Stimulated activated CD8-positive, alpha-beta memory T cell treated with anti-CD3 and anti-CD28 coated beads, Interleukin-7, amount 100 ng/mL, for 1 hour (primary cell): ENCODE measurements at places on chromosomes 1 and 21.

DNA sequence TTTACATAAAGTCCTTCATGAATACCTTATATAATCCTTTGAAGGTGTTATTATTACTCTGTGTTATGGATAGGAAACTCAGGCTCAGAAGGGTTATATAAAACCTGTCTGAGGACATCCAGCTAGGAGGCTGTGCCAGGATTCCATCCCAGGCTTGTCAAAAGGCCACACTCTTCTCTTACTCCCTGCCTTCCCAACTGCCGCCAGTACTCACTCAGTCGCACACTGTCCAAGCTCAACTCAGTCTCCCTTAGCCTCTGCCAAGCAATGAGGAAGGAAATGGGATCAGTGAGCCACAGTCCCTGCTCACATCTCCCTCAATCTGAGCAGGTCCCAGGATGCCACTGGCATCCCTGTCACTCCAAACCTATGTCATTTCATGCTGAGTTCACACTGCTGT is 94.4 kb downstream of the NAV1 start:
- DNase-seq: no peak

DNA sequence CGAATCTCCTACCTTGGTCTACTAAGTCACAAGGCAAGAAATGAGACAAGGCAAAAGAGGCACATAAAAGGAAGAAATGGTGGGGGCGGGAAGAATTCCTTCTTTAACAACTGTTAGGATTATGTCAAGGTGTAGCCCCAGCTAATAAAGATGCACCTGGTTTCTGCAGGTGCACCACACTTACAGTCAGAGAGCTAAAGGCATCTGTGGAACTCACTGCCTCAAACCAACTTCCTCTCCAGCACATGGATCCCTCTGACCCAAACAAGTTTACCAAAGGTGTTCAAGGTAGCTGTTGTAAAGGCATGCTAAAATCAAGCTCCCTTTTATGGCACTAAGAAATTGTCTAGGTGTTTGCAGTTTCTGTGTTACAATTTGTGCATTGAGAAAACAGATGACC is 38.1 kb downstream of the TGFBR3 start:
- no peak for DNase-seq

DNA sequence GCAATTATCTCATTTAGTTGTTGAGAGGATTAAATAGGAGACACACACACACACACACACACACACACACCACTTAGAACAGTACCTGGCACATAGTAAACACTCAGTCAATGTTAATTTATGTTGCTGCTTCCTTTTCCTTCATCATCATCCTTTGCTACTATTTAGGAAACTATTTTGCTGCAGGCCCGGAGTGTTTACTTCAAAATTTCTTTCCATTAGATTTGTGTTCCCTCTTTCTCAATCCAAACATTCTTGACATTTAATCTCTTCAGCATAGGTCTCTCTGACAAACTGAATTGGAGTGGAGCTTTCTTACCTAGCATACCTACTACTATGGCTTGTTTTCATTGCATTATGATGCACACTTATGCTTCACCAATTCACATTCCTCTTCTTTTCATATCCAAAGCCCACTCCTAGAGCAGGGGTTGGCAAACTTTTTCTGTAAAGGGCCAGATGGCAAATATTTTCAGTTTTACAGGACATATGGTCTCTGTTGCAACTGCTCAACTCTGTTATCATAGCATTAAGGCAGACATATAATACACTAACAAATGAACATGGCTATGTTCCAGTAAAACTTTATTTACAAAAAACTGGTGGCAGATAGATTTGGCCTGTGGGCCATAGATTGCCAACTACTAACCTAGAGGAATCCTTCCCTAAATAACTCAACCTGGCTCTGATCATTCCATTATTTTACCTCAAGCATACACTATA is 49.5 kb downstream of the SCMH1 start:
- no peak for DNase-seq

GRCh38 chr1:43764581-43764980 is 57.2 kb downstream of the ST3GAL3 start:
- no peak for DNase-seq

- DNase-seq: no peak
Measured at GRCh38 chr1:218666263-218666662, 321.1 kb downstream of the TGFB2 start.

GRCh38 chr1:19815801-19816736 is 986 bp upstream of the RNF186 start:
- DNase-seq: no peak

GRCh38 chr1:19049128-19049768 is 92.8 kb upstream of the IFFO2 start:
- DNase-seq: no peak

GRCh38 chr1:14184454-14184853 is 414.0 kb upstream of the KAZN start:
- DNase-seq: no peak

DNA sequence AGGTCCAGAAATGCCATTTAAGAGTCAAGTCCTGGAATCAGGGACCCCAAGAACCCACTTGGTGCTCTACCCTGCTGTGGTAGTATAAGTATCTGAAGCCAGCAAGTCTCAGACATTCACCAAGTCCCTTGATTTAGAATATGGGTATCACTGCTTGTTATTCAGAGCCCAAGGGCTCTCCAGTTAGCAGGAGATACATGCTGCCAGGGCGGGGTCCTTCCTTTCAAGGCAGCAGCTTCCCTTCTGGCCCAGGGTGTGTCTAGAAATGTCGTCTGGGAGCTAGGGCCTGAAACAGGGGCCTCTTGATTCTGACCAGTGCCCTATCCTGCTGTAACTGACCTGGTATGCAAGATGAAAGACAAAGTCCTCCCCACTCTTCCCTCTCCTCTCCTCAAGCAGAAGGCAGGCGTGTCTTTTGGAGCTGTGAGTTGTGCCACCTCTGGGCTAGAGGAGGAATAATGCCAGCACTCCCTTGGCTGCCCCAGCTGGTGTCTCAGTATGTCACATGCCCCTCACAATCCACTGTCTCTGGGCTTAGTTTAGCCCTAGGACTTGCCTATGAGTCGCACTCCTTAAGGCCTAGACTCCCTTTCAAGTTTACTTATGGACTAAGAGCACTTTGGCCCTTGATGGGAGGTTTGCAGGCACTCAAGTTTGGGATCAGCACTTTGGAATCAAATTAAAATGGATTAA is 200.2 kb downstream of the MRPL39 start:
- no peak for DNase-seq

DNA sequence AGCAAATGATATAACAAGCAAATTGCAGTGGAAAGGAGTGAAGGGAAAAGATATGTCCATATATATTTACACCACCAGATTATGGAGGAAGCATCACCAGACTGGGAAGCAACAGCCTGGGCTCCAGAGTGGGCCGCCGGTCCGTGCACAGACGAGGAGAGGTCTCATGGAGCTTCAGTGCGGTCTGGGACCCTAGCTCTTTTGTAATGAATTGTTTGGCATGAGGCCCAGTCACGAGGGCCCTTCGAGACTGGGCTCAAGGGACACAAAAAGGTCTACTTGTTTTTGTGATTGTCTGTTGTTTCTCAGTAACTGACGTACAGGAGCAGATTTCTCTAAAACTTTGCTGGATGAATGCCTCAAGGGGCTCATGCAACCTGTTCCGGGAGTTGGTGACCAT is 12.9 kb upstream of the STUM start:
- no peak for DNase-seq

GRCh38 chr1:59561796-59562195 is 253.0 kb upstream of the HOOK1 start:
- DNase-seq: no peak

- no peak for DNase-seq
Measured at GRCh38 chr1:221069986-221070385, 190.7 kb downstream of the HLX start.

- DNase-seq: no peak
Measured at GRCh38 chr1:41790351-41790750, 128.4 kb downstream of the HIVEP3 start.

GRCh38 chr21:28224191-28224726 is 768.4 kb downstream of the LTN1 start:
- DNase-seq: no peak

GRCh38 chr21:27580276-27580675 is 613.4 kb upstream of the ADAMTS5 start:
- DNase-seq: no peak

DNA sequence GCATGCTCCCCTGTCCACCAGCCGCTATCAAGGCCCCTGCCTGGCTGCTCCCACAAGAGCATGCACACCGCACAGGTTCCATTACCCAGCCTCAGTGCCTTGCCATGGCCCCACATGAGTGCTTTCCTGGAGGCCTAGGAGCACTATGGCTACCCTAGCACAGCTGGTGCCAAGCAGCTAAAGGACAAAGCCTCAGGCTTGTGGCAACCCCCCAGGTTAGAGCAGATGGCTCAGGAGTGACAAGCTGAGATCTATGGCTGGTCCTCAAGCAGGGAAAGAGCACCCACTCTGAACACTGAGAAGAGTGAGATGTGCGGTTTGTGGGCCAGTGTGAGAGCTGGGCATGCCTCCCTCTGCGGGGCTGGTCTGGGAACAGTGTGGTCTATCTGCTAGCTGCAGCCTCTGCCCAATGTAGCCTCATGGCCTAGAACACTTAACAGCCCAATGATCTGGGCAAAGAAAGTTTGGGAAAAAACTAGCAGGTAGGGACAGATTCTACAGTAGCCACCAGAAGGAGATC is 129.8 kb downstream of the VAV3 start:
- no peak for DNase-seq

- no peak for DNase-seq
Measured at GRCh38 chr21:40850071-40850470, 3.1 kb upstream of the DSCAM start.

- DNase-seq: no peak
Measured at GRCh38 chr1:200922406-200922805, 27.7 kb downstream of the INAVA start.

DNA sequence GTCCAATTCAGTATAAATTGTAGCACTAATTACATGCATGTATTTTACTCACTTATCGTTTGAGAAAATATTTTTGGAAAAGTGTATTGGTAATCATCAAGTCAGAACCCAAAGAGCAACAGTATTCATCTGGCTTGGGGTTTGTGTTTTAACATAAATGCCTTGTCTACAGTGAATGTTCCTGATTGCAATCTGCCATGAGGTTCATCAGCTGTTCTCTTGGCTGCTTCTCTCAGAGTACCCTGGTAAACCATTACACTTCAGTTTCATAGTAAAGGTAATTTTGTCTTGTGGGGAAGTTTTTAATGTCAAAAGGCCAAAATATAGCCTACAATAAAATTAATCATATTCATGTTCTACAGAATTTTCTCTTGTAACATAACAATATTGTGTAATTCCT is 150.3 kb downstream of the IFI44 start:
- no peak for DNase-seq

- no peak for DNase-seq
Measured at GRCh38 chr1:110187139-110187890, 22.8 kb upstream of the KCNC4 start.

DNA sequence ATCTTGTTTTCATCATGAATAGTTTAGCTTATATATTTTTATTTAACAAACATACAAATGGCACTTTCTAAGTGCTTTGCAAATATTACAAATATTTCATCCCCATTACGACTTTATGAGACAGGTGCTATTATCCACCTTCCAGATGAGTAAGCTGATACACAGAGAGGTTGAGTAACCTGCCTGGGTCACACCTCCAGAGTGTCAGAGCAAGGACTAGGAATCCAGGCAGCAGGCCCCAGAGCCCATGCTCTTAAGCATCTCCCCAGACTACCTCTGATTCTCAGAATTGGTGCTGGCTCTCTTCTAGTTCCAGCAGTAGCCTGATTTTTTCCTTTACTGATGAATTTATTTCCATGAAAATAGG is 40.0 kb downstream of the EPHB2 start:
- no peak for DNase-seq

- DNase-seq: no peak
Measured at GRCh38 chr1:78333502-78333901, 157.3 kb upstream of the PTGFR start.

- no peak for DNase-seq
Measured at GRCh38 chr1:6260961-6261614, at the start of gene GPR153. Gene GPR153, minus strand, starts transcription at chr1:6261098. Its CDS starts 6,193 bp downstream, at chr1:6254905.

DNA sequence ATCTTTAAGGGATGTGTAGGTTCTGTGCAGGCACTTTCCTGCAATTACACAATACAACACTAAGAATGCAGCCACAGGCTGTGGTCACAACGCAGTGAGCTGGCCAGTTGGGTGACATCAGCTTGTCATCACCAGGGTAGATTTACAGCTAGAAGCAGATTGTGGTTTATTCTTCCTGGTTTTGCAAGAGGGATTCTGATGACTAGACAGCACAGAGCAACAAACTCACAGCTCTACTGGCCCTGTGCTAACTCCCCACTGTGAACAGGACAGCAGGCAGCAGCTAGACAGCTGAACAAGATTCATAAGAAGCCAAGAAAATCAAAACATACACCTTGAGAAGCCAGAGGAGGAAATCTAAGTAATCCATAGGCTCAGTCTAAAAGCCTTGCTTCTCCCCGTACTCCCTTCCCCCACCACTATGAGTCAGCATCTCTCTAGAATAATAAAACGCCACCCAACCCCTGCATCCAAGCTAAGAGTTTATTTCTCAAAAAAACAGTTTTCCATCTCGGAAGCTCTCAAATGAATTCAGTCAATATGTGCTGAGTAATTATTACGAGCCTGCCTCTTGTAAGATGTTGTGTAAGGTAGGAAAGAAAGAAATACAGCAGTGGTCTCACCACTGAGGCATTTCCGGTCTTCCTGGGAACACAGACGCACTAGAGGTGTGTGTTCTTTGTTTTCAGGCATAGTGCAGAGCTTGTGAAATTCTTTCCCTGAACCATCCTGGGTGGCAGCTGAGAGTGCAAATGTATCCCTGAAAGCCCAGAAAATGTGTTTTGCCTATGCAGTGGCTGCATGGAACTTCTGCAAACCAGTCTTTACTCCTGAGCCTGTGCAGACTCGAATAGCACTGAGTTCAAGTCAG is 162.8 kb downstream of the NTPCR start:
- no peak for DNase-seq

- DNase-seq: no peak
Measured at GRCh38 chr1:82593561-82593960, 792.8 kb downstream of the ADGRL2 start.

DNA sequence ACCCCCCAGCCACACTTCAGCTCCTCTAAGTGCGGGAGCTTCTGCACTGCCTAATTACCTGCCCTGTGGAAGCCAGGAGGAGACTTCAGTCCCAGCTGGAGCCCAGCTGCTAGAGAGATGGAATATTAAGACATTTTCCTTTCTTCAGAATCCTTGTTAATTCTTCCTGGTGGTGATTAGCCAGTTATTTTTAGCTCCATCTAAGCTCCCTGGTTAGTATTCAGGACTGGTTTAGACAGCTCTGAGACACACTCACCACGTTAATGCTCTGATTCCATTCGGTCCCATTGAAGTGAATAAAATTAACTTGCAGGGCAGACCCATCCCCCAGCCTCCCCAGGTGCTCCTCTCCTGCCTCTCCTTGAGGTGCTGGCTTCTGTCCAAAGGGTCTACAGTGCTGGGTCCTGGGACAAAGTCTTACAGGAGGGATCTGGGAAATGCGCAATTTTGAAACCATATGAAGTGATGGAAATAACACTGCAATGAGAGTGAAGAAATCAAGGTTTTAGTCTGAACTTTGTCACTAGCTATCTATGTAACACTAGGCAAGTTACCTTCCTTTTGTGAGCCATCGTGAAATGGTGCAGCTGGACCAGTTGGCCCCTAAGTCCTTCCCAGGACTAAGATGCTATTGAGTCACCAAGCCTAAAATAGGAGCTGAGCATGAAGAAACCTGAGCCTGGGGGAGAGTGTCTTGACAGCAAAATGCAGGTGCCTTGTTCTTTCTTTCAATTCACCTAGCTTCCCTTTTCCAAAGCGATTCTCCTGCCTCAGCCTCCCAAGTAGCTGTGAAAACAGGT is 117.4 kb upstream of the ATP1A1 start:
- no peak for DNase-seq
